Stomach (tissue), 19 donors: ENCODE measurements at places on chromosomes 2 and 18. TPM values are rescaled to one million over a fixed set of nuclear protein-coding genes. Genes with fewer than 3 reads are reported as not detected.

Gene SCTR
- not detected for total RNA-seq

Gene SKOR2
- total RNA-seq: not detected

Gene MEP1B
- not detected for total RNA-seq

Gene POTEJ
- total RNA-seq: 4.9 TPM

Gene IL18RAP
- 4.0 TPM for total RNA-seq

Gene PROKR1
- total RNA-seq: not detected

Gene TUBA3D
- total RNA-seq: not detected

Gene KIF5C
- 12.5 TPM for total RNA-seq

Gene MYCN
- 5.8 TPM for total RNA-seq

Gene UGT1A5
- 13.0 TPM for total RNA-seq

Gene REG3G
- total RNA-seq: not detected

Gene TUBB8B
- not detected for total RNA-seq

Gene KIF1A
- total RNA-seq: 3.9 TPM

Gene ACVR1C
- 8.4 TPM for total RNA-seq

Gene TNFRSF11A
- total RNA-seq: 46.1 TPM

Gene MC4R
- 0.73 TPM for total RNA-seq

Gene ESPNL
- total RNA-seq: 1.3 TPM

Gene SLC5A7
- 7.0 TPM for total RNA-seq

Gene CHRND
- not detected for total RNA-seq

Gene MPP4
- not detected for total RNA-seq

Gene COL3A1
- 450 TPM for total RNA-seq

Gene ZNF521
- 40.3 TPM for total RNA-seq

Gene AQP12B
- total RNA-seq: not detected

Gene CXCR4
- 42.6 TPM for total RNA-seq

Gene MAPK4
- 3.1 TPM for total RNA-seq

Gene CCDC141
- 0.58 TPM for total RNA-seq

Gene FAM237A
- not detected for total RNA-seq

Gene CRYBA2
- not detected for total RNA-seq

Gene CD8B2
- not detected for total RNA-seq

Gene PRKD3
- total RNA-seq: 62.6 TPM

Gene SLC8A1
- 105 TPM for total RNA-seq

Gene OTOF
- total RNA-seq: 0.29 TPM

Gene EGR4
- not detected for total RNA-seq

Gene VWC2L
- 0.55 TPM for total RNA-seq

Gene CYTIP
- 24.8 TPM for total RNA-seq

Gene GPR35
- 35.5 TPM for total RNA-seq

Gene EML6
- 4.0 TPM for total RNA-seq

Gene TUBA4B
- total RNA-seq: not detected

Gene SERPINB5
- 3.9 TPM for total RNA-seq

Gene PSMA8
- not detected for total RNA-seq

Gene TFCP2L1
- total RNA-seq: 48.2 TPM

Gene DOK6
- total RNA-seq: 1.8 TPM

Gene NR4A2
- 13.8 TPM for total RNA-seq

Gene COL6A3
- total RNA-seq: 411 TPM

Gene AMER3
- 0.55 TPM for total RNA-seq

Gene NDC80
- total RNA-seq: 1.4 TPM

Gene PLA2R1
- 1.7 TPM for total RNA-seq

Gene PAX8
- not detected for total RNA-seq

Gene ITPRIPL1
- 3.9 TPM for total RNA-seq

Gene TMEM200C
- not detected for total RNA-seq

Gene TMEM37
- not detected for total RNA-seq

Gene TEKT4
- not detected for total RNA-seq

Gene PFN4
- not detected for total RNA-seq

Gene FAM228A
- not detected for total RNA-seq

Gene CCDC74A
- total RNA-seq: 1.3 TPM
